ENCODE measurements at places on chromosomes 7 and 10.

GRCh38 chr7:1401011-1401410 is 58.3 kb downstream of the MICALL2 start:
- DNase-seq, result no peak

DNA sequence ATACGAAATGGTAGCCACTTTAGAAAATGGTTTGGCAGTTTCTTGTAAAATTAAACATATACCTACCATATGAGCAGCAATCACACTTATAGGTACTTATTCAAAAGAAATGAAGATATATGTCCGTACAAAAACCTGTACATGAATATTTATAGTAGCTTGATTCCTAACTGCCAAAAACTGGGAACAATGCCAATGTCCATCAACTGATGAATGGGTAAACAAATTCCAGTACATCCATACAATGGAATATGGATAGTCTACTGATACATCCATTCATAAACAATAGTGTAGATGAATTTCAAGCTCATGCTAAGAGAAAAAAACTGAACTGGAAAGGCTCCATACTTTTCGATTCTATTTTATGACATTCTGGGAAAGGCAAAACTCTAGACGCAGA is 68.5 kb downstream of the AGK start:
- no peak for DNase-seq

DNA sequence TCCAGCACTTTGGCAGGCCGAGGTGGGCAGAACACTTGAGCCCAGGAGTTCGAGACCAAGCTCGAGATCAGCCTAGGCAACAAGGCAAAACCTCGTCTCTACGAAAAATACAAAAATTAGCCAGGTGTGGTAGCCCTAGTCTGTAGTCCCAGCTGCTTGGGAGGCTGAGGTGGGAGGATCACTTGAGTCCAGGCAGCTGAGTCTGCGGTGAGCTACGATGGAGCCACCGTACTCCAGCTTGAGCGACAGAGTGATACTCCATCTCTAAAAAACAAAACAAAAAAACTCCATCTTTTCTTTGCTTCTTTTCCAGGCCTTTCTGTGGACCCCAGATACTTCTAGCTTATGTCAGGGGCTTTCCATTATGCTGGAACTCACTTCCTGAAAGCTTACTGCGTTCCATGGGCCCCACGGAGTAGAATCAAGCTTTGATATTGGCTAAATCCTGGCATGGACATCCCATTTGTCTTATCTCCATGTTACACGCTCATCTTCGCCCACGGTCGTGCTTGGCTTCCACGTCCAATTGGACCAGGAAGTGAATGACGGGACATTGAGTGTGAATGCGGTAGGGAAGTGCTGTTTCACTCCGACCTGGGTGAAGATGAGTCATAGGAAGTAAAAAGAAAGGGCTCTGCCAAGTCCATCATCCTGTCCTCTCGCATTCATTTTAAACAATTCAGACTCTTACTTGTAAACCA is 45.7 kb downstream of the FAM171A1 start:
- DNase-seq, result no peak

DNA sequence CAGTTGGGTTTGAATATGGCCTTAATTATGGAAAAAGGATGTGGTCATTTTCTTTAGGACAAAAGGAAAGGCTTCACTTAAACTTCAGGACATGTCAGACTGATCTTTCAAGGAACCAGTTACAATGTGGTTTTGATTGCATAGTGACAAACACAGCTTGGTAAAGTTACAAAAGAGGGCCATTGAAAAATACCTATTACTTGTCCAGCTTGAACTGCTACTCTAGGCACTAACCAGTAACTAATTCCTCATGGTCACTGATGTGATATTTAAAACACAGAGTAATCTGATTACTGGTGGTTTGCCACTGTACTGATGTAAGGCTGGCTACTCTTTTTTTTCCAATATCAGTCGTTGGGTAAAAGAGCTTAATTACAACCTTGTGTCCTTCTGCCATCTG is 22.6 kb downstream of the TES start:
- no peak for DNase-seq

DNA sequence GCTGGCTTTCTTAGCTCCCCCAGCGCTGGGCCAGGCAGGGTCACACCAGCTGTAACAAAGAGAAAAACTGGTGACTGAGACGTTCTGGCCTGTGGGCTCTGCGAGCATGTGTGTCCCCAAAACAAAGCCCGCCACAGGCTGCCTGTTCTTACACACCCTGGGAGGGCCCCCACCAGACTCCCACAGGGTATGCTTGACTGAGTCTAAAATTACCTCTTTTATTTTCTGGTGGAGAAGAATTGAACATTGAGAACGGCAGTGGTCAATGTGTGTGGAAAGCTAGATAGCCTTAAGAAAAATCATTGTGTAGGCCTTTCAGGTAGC is 808 bp downstream of the C10orf71 start:
- DNase-seq, result no peak

GRCh38 chr7:102849079-102849478 is 63.7 kb upstream of the LRRC17 start:
- no peak for DNase-seq

DNA sequence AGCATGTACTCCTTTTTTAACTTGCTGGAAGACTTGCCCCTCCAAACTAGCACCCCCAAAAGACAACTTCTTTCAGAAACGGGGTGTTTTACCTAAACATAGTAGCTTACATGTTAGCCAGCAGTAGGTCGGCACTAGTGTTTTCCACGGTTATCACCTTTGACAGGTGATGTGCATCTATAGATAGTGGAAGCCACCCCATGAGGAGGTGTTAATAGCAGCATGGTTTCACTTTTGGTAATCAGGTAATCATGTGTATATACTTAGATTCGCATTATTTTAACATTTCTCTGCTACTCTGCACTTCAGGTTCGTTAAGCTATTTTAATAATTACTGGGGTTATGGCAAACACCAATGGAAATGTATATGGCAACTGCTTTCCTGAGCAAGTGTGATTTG is 17.6 kb downstream of the SRI start:
- DNase-seq, result no peak

DNA sequence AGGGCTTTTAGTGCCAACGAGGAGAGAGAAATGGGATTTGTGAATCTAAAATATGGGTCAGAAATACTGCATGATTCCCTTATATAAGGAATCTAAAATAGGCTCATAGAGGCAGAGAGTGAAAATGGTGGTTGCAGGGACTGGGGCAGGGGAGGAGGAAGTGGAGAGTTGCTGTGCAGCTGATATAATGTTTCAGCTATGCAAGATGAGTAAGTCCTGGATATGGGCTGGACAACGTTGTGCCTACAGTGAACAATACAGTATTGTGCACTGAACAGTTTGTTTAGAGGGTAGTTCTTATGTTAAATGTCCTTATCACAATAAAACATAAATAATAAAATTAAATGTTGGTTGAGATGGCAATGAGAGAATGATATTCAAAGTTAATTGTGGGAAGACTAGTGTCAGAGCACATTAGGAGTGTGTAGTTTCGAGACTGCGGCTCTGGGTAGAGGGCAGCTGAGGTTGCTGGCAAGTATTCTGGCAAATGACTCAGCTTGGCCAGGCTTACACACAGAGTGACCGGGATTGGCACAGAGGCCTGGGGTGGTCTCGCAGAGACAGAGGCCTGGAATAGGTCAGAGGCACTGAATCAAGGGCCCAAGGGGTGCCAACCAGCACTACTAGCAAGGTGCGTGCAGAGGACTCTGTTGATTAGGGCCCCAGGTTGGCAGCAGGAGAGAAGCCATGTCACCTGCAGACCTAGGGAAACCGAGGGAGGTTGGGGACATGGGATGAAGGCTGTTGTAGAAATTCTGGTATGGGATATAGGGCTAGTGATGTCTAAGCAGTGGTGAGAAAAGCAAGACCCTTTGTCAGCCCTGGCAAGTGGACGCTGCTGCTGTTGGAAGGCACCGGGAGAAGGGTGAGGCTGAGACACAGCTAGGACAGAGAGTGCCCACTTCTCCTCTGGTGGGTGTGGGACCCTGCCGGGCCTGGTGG is 2.8 kb upstream of the DEPP1 start:
- no peak for DNase-seq

DNA sequence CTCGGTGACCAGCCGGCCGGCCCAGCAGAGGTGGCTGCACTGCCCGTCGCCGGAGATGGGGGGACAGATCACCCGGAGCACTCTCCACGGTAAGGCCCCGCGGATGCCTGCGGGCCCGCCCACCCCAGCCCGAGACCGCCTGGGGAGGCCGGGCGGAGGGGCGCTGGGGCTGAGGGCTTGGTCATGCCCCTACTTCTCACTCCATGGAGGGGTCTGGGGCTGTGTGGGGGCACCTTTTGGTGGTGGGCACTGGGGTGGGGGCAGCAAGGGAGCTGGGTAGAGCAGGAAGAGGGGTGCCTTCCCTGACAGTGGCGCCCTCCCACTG is 61.8 kb downstream of the NEURL1 start:
- no peak for DNase-seq

DNA sequence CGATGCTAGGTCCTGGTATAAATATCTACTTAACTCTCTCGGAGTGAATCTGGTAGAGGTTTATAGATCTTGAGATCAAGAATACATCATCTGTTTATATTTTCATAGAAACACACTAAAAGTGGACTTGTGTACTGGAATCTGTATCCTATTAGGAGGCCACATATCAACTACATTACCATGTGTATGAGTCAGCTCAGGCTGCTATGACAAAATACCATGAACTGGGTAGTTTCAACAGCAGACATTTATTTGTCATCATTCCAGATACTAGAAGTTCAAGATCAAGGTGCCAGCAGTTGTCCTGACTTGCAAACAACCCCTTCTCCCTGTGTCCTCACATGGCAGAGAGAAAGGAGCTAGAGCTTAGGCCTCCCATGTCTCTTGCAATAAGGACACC is 113.9 kb upstream of the PFKP start:
- no peak for DNase-seq

DNA sequence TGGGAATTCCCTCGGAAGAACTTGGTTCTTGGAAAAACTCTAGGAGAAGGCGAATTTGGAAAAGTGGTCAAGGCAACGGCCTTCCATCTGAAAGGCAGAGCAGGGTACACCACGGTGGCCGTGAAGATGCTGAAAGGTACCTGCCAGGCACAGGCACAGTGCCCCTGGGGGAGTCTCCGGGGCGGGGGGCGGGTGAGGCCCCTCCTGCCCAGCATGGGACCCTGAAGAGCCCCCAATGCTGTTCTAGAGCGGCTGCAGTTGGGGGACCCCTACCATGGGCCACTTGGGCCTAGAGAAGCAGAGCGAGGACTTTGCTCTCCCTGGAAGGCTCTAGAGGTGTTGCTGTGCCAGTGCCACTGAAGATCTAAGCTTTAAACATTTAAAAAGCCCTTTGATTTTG is 21.6 kb upstream of the CSGALNACT2 start:
- DNase-seq, result no peak
